ENCODE measurements at places on chromosomes 16 and 17.

GRCh38 chr17:77474292-77474988 lies 333.7 kb downstream of the SEC14L1 start:
- DNase-seq = no peak

DNA sequence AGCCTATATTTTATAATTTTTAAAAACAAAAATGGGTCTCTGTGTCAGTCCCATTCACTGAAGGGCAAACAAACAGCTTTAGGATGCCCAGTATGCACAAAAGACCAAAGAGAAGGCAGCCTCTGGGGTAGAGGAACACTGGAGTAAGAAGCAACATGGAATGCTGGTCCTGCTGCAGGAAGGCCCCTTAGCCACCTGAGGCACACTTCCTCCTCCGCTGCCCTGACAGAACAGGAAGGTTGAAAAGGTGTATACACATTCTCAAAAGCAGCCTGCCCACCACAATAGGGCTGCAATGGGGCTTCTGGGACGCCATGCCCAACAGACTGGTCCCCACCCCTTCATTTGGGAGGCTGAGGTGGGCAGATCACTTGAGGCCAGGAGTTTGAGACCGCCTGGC lies 19.5 kb downstream of the TOM1L2 start:
- DNase-seq = no peak

GRCh38 chr16:57284952-57285363 lies 486 bp upstream of the PLLP start:
- no peak for DNase-seq

DNA sequence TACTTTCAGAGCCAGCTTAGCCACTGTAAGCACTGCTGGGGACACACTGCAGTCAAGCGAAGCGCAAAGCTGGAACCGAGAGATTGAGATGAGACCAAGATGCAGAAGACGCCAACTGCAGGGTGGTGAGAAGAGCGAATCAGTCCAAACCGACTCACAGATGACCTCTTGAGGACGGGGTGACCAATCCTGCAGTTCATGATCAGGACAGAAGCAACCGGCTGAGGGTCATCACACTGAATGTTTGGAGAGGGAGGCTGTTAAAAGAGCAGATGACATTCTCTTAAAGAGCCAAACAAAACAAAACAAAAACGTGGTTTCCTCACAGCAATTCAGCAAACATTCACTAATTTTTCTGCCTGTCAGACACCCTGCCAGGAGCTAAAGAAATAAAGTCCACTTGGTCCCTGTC lies 8.5 kb downstream of the HASPIN start:
- DNase-seq = no peak

DNA sequence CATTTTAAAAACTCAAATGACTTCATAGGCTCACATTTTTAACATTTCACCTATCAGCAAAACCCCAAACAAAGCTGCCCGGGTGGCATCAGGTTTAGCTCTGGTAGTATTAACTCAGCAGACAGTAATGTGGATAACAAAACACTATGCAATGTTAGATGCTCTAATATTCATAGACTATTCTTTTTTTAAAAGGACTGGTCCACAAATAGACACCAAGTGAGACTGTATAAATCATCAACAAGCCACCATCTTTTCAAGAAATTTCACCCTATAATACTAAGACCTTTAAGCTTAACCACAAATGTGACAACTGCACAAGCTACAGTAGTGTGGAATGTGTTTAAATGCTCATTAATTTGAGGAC lies 20.2 kb downstream of the SNN start:
- no peak for DNase-seq

- no peak for DNase-seq
Observed at GRCh38 chr17:81127526-81128177, 37.7 kb upstream of the PVALEF start.

DNA sequence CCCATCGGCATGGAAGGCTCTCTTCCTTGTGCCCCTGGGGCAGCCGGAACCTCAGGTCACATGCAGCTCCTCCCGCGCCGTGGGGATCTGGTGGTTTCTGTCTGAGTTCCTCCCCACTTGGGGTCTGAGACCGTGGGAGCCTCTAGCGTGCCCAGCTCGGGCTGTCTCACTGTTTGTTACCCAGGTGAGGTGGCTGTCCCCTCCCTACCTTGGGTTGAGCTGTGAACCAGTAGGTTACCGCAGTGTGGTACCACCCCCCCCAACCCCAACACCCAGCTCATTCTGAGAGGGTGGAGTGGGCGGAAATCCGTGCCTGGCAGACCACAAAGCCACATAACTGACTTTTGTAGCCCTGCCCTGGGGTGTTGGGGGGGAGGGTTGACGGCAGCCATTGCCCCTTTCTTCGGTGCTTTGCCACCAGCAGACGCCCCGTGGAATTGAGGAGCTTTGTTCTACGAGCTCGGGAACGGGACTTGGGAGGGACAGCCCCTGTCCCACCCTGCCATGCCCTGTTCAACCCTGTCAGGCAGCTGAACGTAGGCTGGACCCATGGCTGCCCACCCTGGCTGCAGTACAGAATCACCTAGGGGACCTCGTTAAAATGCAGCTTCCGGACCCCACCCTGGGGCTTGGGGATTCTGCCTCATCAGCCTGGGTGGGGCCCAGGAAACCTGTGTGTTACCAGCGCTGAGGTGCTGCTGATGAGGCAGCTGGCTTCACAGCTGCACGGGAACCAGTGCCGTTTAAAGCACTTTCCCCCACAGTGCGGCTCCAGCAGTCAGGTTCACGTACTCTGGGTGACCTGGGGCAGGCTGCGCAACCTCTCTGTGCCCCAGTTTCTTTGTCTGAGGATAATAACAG lies 18.5 kb downstream of the RAP1GAP2 start:
- DNase-seq = no peak

GRCh38 chr17:77115510-77115909 lies 25.3 kb upstream of the SEC14L1 start:
- no peak for DNase-seq

DNA sequence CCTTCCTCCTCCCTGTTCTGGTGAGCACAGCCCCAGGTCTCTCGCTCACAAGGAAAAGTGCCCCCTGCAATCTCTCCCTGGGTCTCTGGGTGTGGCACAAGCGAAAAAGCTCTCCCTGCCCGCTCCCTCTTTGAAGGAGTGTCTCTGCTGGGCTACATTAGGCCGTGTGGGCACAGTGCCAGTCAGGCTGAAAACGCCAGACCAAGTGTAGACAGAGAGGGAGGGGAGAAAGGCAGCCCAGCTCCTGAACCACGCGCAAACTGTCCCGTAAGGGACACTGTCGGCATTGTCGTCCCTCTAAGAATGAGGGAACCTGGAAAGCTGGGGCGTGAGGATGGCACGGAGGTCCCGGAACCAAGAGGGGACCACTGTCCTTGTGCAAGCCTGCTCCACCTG lies 3.9 kb downstream of the SMIM5 start:
- DNase-seq = no peak

GRCh38 chr16:59913666-59914065 lies 1179.5 kb upstream of the GOT2 start:
- no peak for DNase-seq

- no peak for DNase-seq
Observed at GRCh38 chr16:8905168-8905762, 23.1 kb downstream of the LITAFD start.

DNA sequence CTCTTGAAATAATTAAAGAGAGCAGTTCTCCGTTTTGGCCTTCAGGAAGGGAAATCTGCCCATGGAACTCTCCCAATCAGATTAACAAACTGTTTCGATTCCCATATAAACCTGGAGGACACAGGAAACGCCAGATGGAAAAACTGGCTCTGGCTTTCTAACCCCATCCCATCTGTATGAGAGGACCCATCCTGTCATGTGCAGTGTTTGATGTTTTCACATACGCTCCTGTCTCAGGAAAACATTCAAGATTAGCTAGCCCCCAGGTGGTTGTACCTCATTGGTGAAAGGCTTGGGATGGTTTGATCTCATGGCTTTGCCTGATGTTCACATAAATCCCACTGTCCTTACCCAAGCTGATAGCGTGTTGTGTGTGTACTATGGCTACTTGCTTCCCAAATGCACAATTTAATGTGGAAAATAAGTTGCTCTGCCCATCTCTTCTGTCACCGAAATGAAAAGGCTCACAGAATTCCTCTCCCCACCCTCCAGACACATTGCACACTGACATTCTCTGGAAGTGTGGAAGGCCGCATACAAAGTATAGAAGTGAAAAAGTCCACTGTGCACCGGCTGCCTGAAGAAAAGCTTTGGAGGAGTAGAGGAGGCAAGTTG lies 18.2 kb upstream of the ERN1 start:
- no peak for DNase-seq

DNA sequence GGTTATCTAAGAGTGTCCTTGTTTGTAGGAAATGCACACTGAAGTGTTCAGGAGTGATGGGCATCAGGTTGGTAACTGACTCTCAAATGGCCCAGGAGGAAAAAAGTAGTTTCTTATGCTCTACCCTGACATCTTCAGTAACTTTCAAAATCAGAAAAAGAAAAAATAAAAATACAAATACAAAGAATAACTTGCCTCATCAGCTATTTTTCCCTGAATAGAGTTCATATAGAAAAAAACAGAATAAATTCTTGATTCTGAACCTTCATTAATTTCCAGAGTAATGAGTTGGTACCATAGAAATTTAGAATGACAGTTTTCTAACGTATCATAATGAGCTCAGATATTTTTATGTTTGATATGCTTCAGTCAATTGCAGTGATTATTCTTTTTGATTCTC lies 27.2 kb upstream of the HYDIN start:
- DNase-seq = no peak

DNA sequence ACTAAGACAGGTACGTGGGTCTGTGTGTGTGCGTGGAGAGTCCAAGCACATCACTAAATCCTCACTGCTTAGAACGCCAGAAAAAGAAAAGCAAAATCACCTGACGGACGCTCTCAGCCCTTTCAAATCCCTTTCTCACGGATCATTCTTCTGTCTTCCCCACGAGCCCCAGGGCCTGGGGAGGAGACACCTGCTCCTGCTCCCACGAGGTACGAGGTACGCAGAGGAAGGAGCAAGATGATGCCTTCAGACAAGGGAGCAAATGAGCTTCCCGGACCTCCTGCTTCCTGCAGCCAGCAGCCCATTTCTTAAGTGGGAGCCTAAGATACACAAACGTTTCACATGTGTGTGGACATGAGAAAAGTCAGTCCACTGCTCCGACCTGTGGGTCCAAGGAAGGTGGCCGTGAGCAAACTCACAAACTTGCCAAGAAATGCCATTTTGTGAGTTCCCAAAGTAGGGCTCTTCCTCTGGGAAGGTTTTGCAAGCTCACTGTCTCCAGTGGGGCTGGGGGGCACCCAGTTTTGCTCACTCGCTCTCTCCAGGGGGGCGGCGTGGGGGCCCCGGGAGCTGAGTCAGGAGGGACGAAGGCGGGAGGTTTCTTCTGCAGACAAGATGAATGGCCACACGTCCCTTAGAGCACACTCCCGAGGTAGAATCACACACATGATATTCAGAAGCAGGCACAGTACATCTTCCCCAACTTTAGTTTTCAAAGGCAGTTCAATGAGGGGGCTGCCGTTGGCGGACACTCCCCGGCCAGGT lies 68.1 kb downstream of the MRM3 start:
- DNase-seq = no peak

GRCh38 chr17:80455336-80455710 lies 21.1 kb downstream of the NPTX1 start:
- DNase-seq = no peak

DNA sequence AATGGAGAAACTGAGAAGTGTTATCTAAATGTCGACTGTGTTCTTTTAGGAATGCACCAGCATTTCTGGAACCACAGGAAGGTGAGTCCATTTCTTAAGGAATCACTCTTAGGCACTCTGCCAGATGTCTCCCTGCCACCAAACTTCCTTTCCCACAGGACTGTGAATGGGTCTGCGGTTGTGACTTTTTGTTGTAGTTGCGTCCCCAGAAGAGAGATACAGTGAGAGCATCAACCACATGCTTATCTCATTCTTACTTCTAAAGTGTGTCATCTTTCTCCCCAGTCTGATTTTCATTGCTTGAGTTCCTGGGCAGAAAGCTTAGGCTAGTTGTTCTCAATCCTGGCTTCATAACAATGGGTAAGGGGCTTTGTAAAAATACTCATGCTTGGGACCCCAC lies 13.4 kb downstream of the ITPRIPL2 start:
- DNase-seq = no peak

GRCh38 chr17:64984851-64985521 lies 65.7 kb upstream of the LRRC37A3 start:
- no peak for DNase-seq

GRCh38 chr16:29316761-29317183 lies 89.7 kb downstream of the NPIPB11 start:
- DNase-seq = no peak

DNA sequence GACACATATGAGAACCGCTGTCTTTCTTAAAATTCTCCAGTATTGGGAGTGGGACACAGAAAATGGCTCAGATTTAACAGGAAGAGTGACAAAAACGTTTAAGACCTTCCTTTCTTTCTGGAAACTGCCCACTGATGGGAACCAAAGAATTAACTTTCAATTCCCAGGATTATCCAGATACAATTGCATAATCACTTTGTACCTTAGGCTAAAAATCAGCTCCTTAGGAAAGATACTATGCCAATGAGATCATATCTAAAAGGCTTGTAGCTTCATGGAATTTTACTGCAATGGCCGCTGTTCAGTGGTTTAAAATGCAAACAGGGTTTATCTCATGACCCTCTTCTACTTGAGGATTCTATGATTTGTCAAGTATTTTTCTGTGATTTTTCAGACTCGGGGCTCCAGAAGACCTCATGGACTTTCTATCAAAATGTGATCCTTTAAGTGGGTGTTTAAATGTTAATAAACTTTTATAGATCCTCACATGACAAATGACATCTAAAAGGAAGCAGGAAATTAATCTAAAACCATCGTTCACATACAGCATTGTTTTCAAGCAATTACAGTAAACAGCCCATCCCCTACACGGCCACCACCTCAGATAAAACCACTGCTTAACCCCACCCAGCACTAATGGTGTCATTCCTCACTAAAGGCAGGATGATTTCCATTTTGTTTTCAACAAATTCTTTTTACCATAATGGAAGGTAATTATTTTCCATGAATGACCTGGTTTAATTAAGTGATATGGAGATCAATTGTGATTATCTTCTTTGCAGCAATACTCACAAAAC lies 31.6 kb upstream of the ERN1 start:
- DNase-seq = no peak

DNA sequence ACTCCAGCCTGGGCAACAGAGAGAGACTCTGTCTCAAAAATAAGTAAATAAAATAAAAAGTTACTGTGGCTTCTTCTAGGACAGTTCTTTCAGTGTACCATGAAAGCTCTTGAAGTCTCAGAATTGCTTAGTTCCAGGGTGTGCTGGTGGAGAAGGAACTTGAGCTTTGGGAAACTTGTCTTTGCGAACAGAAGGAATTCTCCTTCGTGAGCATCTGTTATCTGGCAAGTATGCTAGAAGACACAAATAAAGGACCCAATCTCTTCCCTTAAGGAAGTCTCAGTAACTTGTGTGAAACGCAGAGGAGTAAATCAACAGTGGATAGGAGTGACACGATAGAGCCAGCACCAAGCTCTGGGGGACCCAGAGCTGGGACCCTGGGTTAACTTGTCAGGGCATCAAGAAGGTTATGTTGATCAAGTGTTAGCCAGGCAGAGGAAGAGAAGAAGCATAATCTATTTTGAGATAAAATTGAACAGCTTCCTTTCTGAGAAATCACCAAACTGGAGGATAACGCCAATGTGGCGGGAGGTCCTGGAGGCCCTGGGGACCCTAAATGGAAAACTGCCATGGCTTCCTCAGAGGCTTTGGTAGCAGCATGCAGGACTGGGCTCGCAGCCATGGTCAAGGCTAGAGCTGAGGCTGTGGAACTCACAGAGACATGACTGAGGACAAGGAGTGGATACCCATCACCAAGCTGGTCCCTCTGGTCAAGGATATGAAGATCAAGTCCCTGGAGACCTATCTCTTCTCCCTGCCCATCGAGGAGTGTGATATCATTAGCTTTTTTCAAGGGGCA lies 72.1 kb upstream of the HAS3 start:
- no peak for DNase-seq

All from HS-5 (cell line).